ENCODE measurements at places on chromosomes 7 and 10. TPM values are rescaled to one million over a fixed set of nuclear protein-coding genes. Genes with fewer than 3 reads are reported as not detected.

Gene PRTFDC1
- total RNA-seq = 8.6 TPM

- no peak for ATAC-seq
Observed at GRCh38 chr10:109430043-109430760, 493.1 kb downstream of the XPNPEP1 start.

Gene GNGT1
- 0.73 TPM for total RNA-seq

Gene GTF2I
- total RNA-seq = 217 TPM

Gene ITGB8
- 18.3 TPM for total RNA-seq

All from motor neuron (in vitro differentiated cells).